ENCODE measurements at places on chromosomes 3 and 15. TPM values are rescaled to one million over a fixed set of nuclear protein-coding genes. Genes with fewer than 3 reads are reported as not detected.

AMOTL2 gene
- 98.2 TPM for total RNA-seq

GRCh38 chr3:174220775-174221554 lies 638.2 kb upstream of the NAALADL2 start:
- DNase-seq = no peak

NLGN1 gene
- total RNA-seq = 0.65 TPM

MYZAP gene
- 49.7 TPM for total RNA-seq

- DNase-seq = no peak
Measured at GRCh38 chr3:112007633-112008032, 8.9 kb downstream of the TAGLN3 start.

GXYLT2 gene
- total RNA-seq = under 0.01 TPM

GRCh38 chr3:110069761-110070160 lies 732.4 kb upstream of the DPPA4 start:
- DNase-seq = no peak

C2CD4A gene
- 0.87 TPM for total RNA-seq
